ENCODE measurements at places on chromosomes 7 and 10.
A peak's percentile ranks its signal among the peaks of the same experiment; 100 is the strongest.

GRCh38 chr7:139853506-139854123 lies 24.6 kb downstream of the TBXAS1 start:
- DNase-seq, result no peak

DNA sequence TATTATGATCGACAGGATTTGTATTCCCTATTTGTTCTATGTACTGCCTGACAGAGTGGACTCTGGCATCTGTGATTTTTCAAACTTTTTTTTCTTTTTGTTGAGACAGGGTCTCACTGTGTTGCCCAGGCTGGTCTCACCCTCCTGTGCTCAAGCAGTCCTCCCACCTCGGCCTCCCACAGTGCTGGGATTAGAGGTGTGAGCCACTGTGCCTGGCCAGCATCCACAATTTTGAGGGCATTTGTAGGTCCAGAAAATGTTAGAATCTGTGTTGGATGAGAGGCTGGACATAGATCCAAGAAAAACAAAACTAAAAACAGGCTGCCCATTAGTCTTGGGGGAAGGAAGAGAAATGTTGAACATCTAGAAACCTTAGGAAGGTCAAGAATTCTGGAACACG lies 34.3 kb downstream of the SGPL1 start:
- DNase-seq, result no peak

GRCh38 chr10:484925-485661 lies 204.4 kb downstream of the DIP2C start:
- no peak for DNase-seq

DNA sequence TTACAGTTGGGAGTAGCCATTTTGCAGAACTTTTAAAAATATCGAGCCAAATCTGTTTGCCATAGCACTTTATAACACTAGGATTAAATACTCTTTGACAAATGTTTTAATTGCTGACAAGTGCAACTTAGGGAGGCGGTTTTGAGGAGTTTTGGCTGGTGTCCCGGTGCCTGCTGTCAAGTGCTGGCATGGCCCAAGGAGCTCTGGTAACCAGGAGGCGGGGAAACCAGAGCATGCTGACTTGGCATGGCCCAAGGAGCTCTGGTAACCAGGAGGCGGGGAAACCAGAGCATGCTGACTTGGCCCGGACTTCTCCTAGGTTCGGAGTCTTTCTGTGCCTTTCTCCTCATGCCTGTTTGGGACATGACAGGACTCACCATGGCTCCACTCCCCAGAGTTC lies 30.8 kb upstream of the ZNF32 start:
- no peak for DNase-seq

DNA sequence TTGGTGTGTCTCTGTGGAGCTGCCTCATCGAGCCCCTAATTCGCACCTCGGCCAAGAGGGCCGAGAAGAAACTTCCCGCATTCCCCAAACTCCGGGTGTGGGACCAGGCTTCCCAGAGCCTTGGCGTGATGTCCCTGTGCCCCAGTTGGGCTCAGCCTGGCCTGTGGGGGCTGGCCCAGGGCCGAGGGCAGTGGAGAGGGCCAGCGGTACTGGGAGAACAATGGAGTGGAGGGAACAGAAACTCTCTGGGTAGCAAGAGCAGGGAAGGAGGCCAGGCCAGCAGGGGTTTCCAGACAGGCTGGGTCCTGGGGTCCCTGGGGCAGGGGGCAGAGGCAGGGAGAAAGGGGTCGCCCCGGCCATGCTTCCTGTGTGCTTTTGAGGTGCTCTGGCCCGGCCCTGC lies 16.0 kb downstream of the TMEM270 start:
- DNase-seq, result no peak

GRCh38 chr7:157580324-157580723 lies 243.5 kb downstream of the DNAJB6 start:
- no peak for DNase-seq

GRCh38 chr10:63205421-63205820 lies 72.3 kb downstream of the NRBF2 start:
- DNase-seq, result no peak

GRCh38 chr10:88467835-88468485 lies 115.2 kb downstream of the RNLS start:
- no peak for DNase-seq

DNA sequence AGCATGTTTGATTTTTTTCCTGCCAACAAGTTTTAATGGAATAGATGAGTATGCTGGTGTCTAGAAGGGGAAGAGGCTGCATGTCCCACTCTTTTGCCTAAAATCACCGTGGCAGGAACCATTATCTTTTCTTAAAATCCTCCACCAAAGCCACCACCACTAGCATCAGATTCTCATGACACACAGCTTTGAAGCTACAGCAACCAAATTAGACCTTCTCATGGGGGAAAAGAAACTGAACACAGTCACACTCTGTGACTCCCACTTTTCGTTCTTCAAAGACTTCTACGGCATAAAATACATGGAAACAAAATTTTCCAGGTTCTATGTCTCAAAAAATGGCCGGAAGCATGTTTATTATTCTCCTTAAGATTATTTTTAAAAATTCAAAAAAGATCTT lies 81.8 kb downstream of the SGMS1 start:
- no peak for DNase-seq

- DNase-seq, result no peak
Observed at GRCh38 chr10:132005147-132005546, 23.4 kb upstream of the BNIP3 start.

- DNase-seq, result no peak
Observed at GRCh38 chr7:146503844-146504243, 387.2 kb downstream of the CNTNAP2 start.

DNA sequence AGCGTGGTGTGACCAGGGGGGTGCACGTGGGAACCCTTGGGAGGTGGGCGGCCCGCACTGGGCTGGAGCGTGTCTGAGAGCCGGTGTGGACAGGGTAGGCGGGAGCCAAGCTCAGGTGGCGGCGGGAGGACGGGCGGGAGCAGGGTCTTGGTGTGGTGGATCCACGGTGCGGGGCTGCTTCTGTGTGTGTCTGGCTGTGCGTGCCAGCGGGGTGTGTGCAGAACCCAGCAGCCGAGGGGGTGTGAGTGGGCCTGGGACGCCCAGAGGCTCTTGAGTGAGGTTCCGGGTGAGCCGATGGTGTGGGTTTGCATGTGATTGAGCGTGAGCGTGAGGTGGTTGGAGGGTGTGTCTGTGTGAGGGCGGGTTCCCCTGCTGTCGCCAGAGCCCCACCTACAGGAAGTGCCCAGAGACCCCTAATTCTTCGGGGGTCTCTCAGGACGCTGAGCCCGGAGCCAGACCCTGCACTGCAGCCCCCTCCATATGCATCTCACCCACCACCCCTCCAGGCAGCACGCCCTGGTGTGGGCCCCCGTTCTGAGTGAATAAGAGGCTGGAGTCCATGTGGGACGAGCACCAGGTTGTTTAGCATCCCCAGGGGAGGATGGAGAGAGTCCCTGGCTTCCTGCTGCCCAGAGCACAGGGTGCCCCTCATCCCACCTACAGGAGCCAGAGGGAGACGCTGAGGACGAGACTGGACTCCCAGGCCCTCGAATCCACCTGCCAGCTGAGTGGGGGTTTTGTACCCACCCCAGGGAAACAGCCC lies 78.2 kb downstream of the ELFN1 start:
- no peak for DNase-seq

GRCh38 chr7:5584096-5584495 lies 160.5 kb upstream of the TNRC18 start:
- no peak for DNase-seq

DNA sequence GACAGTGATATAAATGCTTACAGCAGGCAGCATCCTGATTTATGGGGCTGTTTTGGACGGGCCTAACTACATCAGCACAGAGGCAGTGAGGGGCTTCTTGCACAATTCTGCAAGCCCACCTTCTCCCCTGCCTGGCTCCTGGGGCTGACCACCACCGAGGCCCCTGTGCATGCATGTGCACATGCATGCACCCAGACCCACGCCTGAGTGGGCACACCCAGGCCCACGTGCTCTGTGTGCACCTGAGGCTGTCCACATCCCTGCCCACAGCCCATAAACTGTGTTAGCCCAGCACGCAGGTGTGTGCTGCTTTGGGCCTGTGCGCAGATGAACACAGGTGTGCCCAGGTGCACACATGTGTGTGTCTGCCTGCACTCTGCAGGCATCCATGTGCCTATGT lies 40.0 kb downstream of the ZMIZ1 start:
- DNase-seq, result no peak

DNA sequence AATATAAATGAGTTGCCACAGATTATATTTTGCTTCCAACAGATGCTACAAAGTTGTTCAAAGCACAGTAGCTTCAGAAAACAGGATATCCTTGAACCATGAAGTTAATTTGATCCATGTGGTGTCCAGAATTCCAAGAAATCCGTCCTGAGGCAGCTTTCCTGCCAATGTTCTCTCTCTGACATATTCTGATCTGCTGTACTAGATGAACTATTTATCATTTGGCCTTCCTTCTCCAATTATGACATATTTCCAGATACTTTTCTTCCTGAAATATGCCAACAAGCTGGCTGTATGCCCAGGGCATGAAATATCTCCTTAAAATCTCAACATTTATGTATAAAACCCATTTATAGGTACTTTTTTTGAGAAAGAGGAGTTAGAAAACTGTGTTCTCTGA lies 141.1 kb downstream of the SPAG6 start:
- DNase-seq, result no peak

- DNase-seq, result no peak
Observed at GRCh38 chr7:1192171-1192676, 32.2 kb upstream of the ZFAND2A start.

- DNase-seq, result no peak
Observed at GRCh38 chr10:104218751-104219150, 13.4 kb downstream of the CFAP43 start.

GRCh38 chr7:38465956-38466355 lies 165.2 kb downstream of the AMPH start:
- DNase-seq, result no peak

- DNase-seq, result no peak
Observed at GRCh38 chr7:73936967-73937366, 76.0 kb downstream of the TMEM270 start.

- no peak for DNase-seq
Observed at GRCh38 chr10:13859979-13860654, 273.4 kb downstream of the PRPF18 start.

GRCh38 chr7:82430500-82431465 lies 12.8 kb downstream of the CACNA2D1 start:
- DNase-seq, result no peak

DNA sequence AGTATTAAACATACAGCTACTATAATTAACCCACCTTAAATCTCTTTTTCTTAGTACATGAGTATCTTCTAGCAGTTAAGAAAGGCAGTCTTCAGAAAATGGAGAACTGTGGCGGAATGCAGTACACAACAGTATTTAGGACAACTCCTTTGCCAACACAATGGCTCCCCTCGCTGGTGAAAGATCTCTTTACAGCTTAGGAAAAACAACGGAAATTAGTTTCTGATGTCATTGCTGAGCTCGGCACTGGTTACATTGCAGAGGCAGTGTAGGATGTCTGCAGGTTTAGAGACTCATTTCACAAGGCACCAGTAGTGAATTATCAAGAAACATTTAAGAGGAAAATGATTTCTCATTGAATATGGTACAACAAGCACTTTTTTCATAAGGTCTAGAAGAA lies 43.4 kb downstream of the GLRX3 start:
- peak; percentile 13 for DNase-seq

DNA sequence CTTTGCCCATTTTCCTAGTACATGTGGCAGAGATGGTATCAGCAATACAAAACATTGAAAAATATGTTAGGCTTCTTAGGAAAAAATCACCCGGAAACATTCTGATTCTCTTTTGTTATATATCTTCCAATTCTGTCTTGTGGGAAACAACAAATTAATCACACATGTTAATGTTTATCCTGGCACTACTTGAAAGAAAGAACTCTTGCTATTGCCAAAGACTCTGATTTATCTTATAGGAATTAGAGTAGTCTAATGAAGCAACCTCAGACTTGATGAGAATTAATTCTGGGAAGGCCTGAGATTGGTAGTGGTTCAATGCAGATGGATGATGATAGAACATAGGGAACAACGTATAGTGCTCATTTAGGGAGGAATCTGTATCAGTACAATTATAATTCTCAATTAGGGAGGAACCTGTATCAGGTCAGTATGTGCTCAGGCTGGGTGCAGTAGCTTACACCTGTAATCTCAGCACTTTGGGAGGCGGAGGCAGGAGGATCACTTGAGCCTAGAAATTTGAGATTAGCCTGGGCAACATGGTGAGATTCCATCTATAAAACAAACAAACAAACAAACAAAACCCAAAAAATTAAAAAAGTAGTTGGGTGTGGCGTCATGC lies 50.7 kb downstream of the TAS2R16 start:
- no peak for DNase-seq

GRCh38 chr10:78991187-78991586 lies 77.6 kb upstream of the ZMIZ1 start:
- DNase-seq, result no peak

- DNase-seq, result no peak
Observed at GRCh38 chr10:77639756-77640155, 2.1 kb upstream of the KCNMA1 start.

GRCh38 chr10:90958781-90959180 lies 37.9 kb upstream of the ANKRD1 start:
- no peak for DNase-seq

DNA sequence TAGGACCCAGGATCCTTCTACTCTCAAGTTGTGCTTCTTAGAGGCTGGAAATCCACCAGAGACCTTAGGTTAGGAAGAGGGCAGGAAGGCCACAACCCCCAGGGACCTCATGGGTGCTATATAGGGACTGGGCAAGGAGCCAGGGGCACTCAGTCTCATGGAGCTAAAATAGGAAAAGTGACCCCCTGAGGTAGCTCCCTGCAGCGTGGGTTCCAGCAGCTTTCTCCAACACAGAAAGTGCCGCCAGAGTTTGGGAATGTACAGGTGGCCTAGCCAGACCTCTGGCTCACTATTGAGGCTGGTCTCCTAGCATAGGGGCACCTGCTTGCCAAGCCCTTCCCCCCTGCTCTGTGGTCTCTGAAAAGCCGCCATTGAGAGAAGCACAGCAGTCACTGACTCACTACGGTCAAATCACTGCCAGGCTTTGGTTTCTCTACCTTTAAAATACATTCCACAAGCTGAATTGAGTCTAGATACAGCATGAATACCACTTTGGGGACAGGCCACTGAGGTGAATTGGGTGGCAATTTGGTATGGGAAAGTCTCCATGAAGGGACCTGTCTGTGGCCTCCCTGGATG lies 333.2 kb upstream of the PODXL start:
- no peak for DNase-seq

- DNase-seq, result no peak
Observed at GRCh38 chr7:115293628-115294240, 371.8 kb downstream of the MDFIC start.

GRCh38 chr7:9863545-9863944 lies 1110.1 kb upstream of the PHF14 start:
- no peak for DNase-seq

DNA sequence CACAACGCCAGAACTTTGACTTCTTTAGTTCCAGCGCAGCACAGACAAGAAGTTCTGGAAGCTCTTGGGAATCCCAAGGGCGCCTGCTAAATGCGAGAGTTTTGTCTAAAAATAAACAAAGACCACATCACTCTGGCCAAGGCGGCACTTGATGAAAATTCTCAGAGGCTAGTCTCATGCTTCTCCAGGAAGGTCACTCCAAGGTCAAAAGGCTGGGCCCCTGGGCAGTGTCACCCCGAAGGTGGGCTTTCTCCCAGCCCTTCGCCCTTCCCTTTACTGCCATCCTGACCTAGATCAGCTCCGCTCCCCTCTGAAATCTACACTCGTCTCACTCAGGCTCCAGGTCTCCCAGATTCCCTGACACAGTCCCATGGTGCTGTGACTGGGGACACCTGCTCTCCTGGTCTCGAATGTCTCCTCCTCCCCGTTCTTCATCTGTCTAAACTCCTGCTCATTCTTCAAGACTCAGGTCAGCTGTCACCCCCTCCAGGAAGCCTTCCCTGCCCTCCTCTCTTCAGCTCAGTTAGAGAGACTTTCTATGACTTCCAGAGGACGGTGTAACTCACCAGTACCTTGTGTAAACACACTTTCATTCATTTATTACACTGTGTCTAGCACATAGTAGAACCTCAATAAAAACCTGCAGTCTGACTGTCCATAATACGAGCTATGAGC lies 10.5 kb downstream of the FAM53B start:
- no peak for DNase-seq
